ENCODE measurements at places on chromosomes 16 and 17.
A peak's percentile ranks its signal among the peaks of the same experiment; 100 is the strongest.

DNA sequence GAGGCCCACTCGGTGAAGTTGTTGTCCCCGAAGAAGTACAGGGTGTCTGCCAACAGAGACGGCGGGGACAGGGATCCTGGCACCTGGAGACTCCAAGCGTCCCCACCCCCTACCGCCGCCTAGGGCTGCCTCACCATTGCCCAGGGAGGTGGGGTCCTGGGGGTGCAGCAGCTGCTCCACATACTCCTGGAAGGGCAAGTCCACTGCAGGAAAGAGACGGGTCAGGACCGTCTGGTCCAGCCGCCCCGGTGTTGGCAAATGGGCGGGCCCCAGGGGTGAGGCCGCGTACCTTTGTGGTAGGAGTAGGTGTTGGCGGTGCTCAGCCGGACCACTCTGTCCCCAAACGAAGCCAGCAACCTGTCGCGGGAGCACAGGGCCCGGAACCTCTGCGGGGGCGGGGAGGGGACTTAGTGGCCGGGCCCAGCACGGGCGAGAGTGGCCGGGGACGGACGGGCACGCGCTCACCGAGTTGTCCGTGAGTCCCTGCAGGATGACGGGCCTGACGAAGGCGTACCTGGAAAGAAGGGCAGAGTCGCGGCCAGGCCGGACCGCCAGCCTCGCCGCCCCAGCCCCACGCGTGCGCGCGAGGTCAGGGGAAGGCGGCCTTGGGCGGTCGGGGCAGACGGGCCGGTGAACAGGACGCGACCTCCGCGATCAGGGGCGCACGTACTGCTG lies 601 bp downstream of the JMJD8 start:
- no peak for DNase-seq

- no peak for DNase-seq
These were observed 45.8 kb upstream of the SLC38A10 start for GRCh38 chr17:81340607-81341515.

- no peak for DNase-seq
These were observed 156.2 kb downstream of the ABCC12 start for GRCh38 chr16:47999595-47999994.

DNA sequence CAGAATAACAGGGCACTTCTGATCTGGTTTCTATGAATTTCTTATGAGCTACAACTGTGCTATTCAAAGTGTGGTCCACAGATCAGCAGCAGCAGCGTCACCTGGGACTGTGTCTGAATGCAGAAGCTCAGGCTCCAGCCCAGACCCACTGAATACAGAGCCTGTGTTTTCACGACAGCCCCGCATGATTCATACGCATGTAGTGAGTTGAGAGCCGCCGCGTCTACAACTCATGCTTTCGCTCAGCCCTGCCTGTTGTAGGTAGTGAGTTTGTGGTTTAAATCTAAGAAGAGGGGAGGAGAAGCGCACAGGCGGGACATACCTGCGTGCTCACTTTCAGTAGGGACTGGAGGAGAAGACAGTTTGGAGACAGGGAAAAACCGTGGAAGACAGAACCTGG lies 28.5 kb upstream of the ELAC2 start:
- DNase-seq, result no peak

- DNase-seq, result no peak
These were observed 50.5 kb upstream of the MTMR4 start for GRCh38 chr17:58564971-58565370.

- peak; percentile 65 for DNase-seq
These were observed 115.3 kb downstream of the SLC39A11 start for GRCh38 chr17:72976971-72977770.

- DNase-seq, result no peak
These were observed 54.5 kb downstream of the TUBD1 start for GRCh38 chr17:59838052-59838916.

GRCh38 chr17:48995974-48996721 lies 1.0 kb upstream of the IGF2BP1 start:
- DNase-seq, result peak; percentile 35

DNA sequence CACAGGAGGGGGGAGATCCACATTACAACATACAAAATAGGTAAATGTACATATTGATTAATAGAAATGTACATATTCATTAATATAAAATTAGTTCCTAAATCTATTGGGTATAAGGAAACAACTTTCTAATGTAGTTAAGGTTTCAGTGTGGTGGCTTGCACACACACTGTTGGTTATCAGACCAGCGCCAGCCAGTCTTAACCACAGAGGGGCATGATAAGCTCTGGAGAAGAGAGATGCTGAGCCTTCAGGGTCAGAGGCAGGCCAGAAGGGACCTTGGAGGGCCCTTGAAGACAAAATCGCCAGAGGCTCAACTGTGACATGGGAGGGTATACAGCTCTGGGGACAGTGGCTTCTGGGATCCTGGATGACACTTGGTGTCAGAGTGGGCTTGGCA lies 10.9 kb upstream of the ZFP90 start:
- no peak for DNase-seq

GRCh38 chr17:3715296-3715695 lies 8.4 kb upstream of the HASPIN start:
- no peak for DNase-seq

DNA sequence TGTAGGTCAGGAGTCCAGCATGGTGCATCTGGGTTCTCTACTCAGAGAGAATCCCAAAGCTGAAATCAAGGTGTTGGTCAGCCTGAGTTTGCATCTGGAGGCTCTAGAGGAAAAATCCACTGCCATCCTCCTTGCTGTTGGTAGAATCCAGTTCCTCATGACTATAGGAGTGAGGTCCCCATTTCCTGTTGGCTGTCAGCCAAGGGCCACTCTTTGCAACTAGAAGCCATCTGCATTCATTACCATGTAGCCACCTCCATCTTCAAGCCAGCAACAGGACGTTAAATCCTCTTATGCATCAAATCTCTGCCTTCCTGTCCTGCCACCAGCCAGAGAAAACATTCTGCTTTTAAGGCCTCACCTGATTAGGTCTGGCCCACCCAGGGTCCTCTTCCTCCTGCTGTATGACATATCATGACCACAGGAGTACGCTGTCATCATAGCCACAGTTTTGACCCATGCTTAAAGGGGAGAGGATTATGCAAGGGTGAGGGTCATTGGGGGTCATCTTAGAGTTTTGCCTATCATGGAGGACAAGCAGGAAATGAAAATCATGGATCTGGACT lies 40.5 kb downstream of the DNAH9 start:
- no peak for DNase-seq

- no peak for DNase-seq
These were observed 7.8 kb upstream of the KRT19 start for GRCh38 chr17:41535764-41536481.

GRCh38 chr16:51497541-51498211 lies 346.6 kb upstream of the SALL1 start:
- DNase-seq, result no peak

DNA sequence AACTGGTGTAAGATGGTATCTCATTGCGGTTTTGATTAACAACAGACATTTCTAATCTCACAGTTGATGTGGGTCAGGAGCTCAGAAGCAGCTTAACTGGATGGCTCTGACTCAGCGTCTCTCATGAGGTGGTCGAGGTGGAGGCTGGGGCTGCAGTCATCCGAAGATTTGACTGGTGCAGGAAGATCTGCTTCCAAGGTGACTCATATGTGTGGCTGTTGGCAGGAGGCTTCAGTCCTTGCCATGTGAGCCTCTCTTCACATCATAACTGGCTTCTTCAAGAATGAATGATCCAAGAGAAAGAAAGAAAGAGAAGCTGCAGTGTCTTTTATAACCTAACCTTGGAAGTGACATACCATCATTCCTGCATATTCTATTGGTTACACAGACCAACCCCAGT lies 376.1 kb downstream of the SEC14L1 start:
- no peak for DNase-seq

DNA sequence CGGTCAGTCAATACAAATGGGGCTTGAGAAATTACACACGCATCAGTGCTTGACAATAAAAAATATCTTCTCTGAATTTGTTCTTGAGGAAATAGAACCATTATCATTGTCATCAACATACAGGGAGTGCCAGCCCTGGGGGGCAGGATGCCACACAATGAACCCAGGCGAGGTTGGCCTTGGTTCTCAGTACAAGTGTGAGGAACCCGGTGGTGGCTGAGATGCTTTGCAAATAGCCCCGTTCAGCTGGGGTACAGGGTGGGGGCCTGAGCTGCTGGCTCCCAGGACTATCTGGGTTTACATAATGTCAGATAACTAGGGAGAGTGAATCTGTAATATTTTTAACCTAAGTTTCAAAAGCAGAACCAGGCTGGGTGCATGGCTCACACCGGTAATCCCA lies 112.8 kb upstream of the CDC42EP4 start:
- no peak for DNase-seq

GRCh38 chr17:29469276-29469675 lies 79.1 kb downstream of the TAOK1 start:
- no peak for DNase-seq

- peak; percentile 23 for DNase-seq
These were observed 8.3 kb upstream of the RBFOX3 start for GRCh38 chr17:79619196-79619595.

DNA sequence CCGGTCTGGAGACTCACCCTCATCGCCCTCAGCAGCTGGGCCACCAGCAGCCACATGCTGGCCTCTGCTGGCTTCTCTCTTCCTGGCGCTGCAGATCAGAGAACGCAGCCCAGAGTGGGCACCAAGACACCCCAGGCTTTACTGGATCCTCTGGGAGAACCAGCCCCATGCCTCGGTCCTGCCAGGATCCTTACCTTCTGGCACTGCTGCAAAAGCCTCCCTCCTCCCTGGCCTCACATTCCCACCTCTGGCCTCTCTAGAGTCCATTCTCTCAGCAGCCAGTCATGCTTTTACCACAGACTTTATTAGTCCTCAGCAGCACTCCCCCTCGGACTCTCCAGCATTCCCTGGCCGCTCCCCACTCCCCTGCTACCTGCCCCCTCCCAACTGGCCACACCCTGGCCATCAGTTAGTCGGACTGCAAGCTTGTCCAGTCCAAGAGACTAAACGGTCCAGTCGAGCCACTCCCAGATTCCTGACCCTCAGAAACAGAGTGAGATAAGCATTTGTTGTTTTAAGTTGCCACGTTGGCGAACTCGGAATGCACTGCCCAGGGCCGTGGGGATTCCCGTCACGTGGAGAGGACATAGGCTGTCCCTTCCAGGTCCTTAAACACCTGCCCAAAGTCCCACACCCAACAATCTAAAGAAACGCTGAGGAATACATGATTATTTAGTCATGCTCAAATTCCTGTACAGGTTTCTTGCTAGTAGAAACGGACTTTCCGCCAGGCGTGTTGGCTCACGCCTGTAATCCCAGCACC lies 5.9 kb upstream of the SPG7 start:
- no peak for DNase-seq

DNA sequence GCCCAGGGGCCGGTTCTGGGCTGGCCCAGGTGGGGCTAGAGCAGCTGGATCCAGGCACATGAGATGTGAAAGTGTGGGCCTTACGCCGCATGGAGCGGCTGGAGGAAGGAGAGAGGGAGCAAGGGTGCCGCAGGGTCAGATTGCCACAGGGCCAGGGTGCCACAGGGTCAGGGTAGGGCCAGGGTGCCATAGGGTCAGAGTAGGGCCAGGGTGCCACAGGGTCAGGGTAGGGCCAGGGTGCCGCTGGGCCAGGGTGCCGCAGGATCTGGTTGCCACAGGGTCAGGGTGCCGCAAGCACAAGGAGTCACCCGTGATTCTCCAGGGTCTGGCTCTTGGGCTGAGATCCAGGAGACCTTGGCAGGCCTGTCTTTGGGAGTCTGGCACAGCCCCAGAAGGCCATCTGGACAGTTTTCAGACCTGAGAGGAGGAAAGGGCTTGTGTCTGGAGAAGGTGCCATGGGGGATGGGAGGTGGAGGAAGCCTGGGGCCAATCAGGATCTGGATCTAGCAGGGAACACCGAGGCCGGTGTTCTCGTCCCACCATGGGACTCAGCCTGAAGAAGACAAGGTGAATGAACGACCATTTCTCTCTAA lies 13.1 kb upstream of the LASP1NB start:
- peak; percentile 89 for DNase-seq

DNA sequence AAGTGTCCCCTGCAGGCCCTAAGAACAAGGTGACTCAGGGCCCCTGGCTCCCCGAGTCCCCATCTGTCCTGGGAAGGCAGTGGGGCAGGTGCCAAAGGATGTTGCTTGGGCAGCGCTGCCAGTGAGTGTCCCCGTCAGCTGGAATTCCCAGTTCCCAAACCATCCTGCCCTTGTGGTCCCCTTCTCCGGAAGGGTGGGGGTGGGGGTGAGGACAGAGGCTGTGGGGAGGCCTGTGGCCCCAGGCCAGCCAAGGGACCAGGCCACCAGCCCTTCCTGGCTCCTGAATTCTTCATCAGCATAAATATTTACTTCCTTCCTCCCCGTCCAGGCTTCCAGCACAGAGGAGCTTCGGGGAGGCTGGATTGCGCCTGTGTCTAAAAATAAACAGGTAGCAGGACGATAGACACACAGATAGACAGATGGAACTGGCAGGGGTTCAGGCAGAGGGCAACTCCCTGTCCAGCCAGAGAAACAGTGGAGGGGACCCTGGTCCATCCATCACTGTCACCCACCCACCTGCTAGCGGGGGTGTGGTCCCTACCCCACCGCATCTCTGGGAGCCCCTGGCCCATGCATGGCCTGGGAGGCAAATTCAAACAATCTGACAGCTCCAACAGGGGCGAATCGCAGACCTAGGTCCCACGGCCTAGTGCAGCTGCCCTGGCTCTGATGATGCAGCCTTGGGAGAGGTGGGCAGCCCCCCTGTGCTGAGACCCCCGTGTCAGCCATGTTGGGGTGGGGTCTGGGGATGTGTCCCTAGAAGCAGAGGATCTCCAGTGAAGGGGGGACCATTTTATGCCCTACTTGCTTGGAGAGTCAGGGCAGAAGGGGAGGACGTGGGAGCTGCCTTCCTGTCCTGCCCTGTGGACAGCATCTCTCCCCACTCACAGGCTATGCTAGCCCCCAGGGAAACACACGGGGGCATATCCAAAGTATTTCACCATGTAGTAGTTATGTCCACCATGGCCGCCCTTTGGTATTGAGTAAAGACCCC lies 13.2 kb downstream of the GLIS2 start:
- no peak for DNase-seq

DNA sequence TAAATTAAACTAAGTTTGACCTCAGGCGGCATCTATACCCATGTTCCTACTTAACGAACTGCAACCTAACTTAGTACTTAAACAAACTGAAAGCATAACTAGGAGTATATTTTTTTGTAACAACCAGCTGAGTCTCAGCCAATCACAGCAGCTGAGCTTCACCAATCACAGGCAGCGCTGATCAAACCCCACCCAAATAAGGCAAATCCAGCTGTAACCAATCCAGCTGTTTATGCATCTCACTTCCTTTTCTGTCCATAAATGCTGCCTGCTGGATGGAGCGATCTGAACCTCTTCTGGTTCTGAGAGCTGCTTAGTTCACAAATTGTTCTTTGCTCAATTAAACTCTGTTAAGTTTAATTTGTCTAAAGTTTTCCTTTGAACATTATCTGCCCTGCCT lies 131.3 kb downstream of the PMP22 start:
- DNase-seq, result no peak

- no peak for DNase-seq
These were observed 2.2 kb downstream of the GSPT1 start for GRCh38 chr16:11913425-11914079.

GRCh38 chr16:23378921-23379320 lies 74.1 kb downstream of the COG7 start:
- no peak for DNase-seq

- DNase-seq, result no peak
These were observed 60.9 kb downstream of the RAI1 start for GRCh38 chr17:17742133-17742621.

- no peak for DNase-seq
These were observed 3.4 kb downstream of the NARF start for GRCh38 chr17:82461827-82462524.

- no peak for DNase-seq
These were observed 27.8 kb upstream of the MEIOC start for GRCh38 chr17:44628243-44629188.
